ENCODE measurements at places on chromosomes 11 and 22. TPM values are rescaled to one million over a fixed set of nuclear protein-coding genes. Genes with fewer than 3 reads are reported as not detected.

Gene KIAA1671
- 73.2 TPM for total RNA-seq

DNA sequence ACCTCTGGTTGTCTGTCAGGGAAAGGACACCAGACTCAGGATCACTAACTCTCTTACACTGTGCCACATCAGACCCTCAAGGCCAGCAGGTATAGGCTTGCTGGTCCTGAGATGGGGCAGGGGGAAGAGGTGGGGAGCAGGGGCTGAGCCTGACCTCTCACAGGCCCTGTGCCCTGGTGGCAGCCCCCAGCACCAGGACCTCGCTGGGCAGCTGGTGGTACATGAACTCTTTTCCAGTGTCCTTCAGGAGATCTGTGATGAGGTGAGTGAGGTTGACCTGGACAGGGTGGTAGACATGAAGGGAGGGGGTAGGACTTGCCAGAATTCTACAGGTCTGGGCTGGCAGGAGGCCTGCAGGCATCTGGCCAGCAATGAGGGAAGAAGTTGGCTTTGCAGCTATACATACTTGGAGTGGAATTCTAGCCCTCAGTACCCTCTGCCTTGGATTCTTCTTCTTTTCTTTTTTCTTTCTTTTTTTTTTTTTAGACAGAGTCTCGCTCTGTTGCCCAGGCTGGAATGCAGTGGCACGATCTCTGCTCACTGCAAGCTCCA lies 1.4 kb downstream of the NUDT22 start:
- no peaks in the 10 kb centered on the region for H3K27me3 ChIP-seq
- peak overlapping the region; percentile 91 for H3K4me3 ChIP-seq
- peaks cover 95% of the 10 kb centered on the region for H3K4me1 ChIP-seq
- DNase-seq, result no peak
- peak overlapping the region; percentile 92 for H3K27ac ChIP-seq

GRCh38 chr11:7208391-7208790 lies 43.3 kb upstream of the SYT9 start:
- no peak overlapping the region for H3K4me3 ChIP-seq
- H3K4me1 ChIP-seq, result no peaks in the 10 kb centered on the region
- no peaks in the 10 kb centered on the region for H3K27me3 ChIP-seq
- H3K36me3 ChIP-seq, result no peaks in the 10 kb centered on the region

GRCh38 chr22:23069502-23070357 lies 589 bp upstream of the GNAZ start:
- peak overlapping the region; percentile 35 for H3K4me3 ChIP-seq
- peak overlapping the region; percentile 34 for H3K27ac ChIP-seq
- H3K36me3 ChIP-seq, result no peaks in the 10 kb centered on the region
- H3K27me3 ChIP-seq, result no peaks in the 10 kb centered on the region
- H3K4me1 ChIP-seq, result peaks cover 26% of the 10 kb centered on the region

- no peak overlapping the region for H3K27ac ChIP-seq
- H3K27me3 ChIP-seq, result no peaks in the 10 kb centered on the region
- peaks cover 13% of the 10 kb centered on the region for H3K36me3 ChIP-seq
Observed at GRCh38 chr11:75574698-75575602, 12.9 kb downstream of the SERPINH1 start.

DNA sequence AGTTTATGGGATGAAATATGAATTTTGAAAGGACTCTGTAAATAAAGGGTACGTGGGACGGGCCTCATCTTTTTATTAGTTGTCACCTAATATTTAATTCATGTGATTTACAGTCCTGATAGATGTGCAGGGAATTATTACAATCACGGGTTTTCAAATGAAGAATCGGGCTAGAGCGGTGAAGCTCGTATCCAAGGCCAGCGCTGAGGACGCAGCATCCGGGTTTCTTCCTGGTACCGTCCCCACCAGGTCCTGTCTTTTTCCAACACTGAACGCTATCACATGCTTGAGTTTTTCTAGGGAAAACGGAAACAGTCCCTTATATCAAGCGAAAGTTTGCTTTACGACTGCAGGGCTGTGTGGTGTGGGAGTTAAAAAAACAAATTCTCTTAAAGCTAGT lies 787 bp downstream of the SMDT1 start:
- H3K27me3 ChIP-seq, result no peaks in the 10 kb centered on the region
- H3K4me1 ChIP-seq, result peaks cover 17% of the 10 kb centered on the region
- peak overlapping the region; percentile 98 for H3K27ac ChIP-seq

DNA sequence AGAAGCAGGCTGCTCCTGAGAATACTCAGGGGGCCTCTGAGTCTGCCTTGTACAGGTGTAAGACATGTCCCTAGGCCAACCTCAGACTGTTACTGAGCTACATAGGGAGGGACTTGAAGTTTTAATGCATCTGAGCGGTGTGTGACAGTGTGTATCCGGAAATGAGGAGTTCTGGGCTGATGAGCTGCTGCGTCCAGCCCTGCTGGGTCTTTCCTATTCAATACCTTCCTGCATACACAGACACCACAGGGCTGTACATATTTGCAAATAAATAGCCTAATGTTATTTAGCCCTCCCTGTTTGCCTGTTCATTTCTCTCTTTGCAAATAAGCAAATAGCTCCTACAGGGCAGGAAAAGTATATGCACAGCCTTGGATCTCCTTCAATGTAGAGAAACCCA lies 134.7 kb upstream of the KIRREL3 start:
- no peaks in the 10 kb centered on the region for H3K27me3 ChIP-seq
- no peak for DNase-seq
- no peaks in the 10 kb centered on the region for H3K4me1 ChIP-seq
- H3K4me3 ChIP-seq, result no peak overlapping the region
- H3K36me3 ChIP-seq, result no peaks in the 10 kb centered on the region
- no peak overlapping the region for H3K27ac ChIP-seq

DNA sequence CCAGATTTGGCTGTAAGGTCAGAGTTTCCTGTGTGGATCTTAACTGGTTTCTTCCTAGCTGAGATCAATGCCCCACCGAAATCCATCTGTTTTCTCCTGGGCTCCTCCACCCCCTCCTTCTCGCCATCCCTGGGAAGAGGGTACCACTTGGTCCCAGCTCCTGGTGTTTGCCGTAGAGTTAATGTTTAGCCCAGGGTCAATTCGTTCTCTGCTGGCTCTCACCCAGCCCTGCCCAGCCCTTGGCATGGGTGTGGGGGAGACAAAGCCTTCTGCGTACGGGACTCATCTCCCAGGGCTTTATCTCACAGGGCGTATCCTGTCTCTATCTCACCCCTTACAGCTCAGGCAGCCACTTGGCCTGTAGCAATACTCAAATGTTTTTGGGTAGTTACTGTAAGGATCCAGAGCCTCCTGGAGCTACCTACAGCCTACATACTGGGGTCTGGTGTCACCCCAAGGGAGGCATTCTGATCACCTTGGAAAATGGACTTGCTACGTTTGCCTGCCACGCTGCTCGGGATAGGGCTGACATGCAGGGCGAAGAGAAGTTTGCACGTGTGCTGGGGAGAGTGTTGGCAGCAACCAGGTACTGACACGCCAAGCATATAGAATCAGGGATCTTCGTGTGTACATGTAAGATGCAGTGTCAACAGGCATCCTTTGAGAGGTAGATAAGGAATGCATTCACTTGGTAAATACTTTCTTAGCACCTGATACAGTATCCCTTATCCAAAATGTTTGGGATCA lies 66.1 kb downstream of the SCN3B start:
- no peaks in the 10 kb centered on the region for H3K36me3 ChIP-seq
- DNase-seq, result no peak
- H3K27me3 ChIP-seq, result no peaks in the 10 kb centered on the region
- peaks cover 4% of the 10 kb centered on the region for H3K4me1 ChIP-seq
